ENCODE measurements at places on chromosomes 2 and 18.
A peak's percentile ranks its signal among the peaks of the same experiment; 100 is the strongest.

GRCh38 chr18:57432751-57433400 lies 2.3 kb upstream of the ONECUT2 start:
- DNase-seq: no peak

GRCh38 chr2:226187156-226187555 lies 612.5 kb downstream of the IRS1 start:
- no peak for DNase-seq

- no peak for DNase-seq
Measured at GRCh38 chr2:235106874-235107639, 155.2 kb downstream of the SH3BP4 start.

- peak; percentile 60 for DNase-seq
Measured at GRCh38 chr2:10042301-10043161, 819 bp upstream of the KLF11 start.

- no peak for DNase-seq
Measured at GRCh38 chr2:217593732-217594131, 409.1 kb downstream of the TNS1 start.

DNA sequence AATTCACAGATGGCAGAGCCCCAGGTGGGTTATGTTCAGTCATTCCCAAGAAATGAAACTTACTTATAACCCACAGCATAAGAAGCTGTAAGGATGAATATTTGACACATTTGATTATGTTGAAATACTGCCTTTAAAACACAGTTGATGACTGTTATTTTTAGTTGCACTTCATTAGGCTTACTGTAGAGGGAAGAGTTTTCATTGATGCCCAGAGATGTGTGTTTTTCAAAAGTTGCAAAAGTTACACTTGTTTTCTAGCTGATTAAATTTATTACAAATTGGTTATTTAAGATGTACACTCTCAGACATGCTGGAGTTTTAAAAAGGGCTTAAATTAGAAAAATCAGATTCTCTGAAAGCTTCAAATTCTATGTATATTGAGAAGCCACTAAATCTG lies 506.1 kb downstream of the PARD3B start:
- no peak for DNase-seq

GRCh38 chr18:49011291-49011746 lies 60.6 kb upstream of the SMAD7 start:
- no peak for DNase-seq
